Left lung (tissue), 14 donors: ENCODE measurements at places on chromosomes 3 and 15.

DNA sequence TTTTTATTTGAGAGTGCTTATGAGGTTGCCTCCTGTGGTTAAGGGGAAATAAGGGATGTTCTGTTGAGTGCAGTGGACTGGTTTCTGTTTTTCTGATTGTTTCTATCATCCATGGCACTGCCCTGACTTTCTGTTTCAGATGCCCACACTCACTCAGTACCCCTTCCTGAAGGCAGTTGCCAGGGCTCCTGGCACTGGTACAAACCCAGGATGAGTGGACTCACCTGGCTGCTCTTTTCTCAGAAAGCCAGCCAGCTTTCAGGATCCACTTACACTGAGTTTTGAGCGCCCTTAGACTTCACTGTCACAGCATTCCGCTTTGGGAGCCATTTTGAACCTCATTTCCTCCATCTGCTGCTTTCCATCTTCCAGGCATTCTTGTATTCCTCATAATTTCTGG, 55.9 kb upstream of the ADAMTSL3 start:
- DNase-seq: no peak

- no peak for DNase-seq
Measured at GRCh38 chr3:142886940-142887339, 1.9 kb downstream of the PCOLCE2 start.

- no peak for DNase-seq
Measured at GRCh38 chr3:46881596-46882376, 4.3 kb downstream of the PTH1R start.

- DNase-seq: no peak
Measured at GRCh38 chr3:16343101-16343500, 78.1 kb downstream of the OXNAD1 start.
